ENCODE measurements at places on chromosomes 3 and 15.

GRCh38 chr3:133825969-133826727 lies 20.5 kb downstream of the SRPRB start:
- DNase-seq, result no peak

GRCh38 chr15:41698779-41699178 lies 38.6 kb downstream of the MGA start:
- no peak for DNase-seq

GRCh38 chr3:98574132-98574531 lies 19.3 kb downstream of the CPOX start:
- no peak for DNase-seq

- no peak for DNase-seq
Observed at GRCh38 chr3:42269647-42270046, 3.7 kb upstream of the CCK start.

- DNase-seq, result no peak
Observed at GRCh38 chr3:104631254-104631653, 735.5 kb upstream of the ALCAM start.

- DNase-seq, result no peak
Observed at GRCh38 chr15:69815793-69816192, 281.9 kb downstream of the TLE3 start.

DNA sequence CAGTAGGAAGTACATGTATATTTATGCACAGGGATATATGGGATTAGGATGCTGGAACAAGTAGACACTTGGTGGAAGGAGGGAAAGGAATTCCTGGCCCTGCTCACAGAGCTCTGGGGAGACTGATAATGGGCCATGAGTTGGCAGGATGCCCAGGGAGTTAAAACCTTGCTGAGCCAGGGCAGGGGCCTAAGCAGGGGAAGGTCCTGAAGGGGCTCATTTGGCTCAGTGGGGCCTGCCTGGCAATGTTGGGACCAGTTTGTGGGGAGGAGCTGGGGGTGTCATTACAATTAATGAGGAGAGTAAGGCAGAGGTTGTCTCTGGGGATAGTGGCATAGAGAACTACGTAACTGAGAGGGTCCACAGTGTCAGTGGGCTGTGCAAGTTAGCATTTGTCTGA lies 124.2 kb upstream of the ADPGK start:
- peak; percentile 42 for DNase-seq

- peak; percentile 6 for DNase-seq
Observed at GRCh38 chr3:21642433-21642832, 108.6 kb downstream of the ZNF385D start.

GRCh38 chr15:57224664-57225063 lies 151.6 kb upstream of the CGNL1 start:
- DNase-seq, result peak; percentile 35

DNA sequence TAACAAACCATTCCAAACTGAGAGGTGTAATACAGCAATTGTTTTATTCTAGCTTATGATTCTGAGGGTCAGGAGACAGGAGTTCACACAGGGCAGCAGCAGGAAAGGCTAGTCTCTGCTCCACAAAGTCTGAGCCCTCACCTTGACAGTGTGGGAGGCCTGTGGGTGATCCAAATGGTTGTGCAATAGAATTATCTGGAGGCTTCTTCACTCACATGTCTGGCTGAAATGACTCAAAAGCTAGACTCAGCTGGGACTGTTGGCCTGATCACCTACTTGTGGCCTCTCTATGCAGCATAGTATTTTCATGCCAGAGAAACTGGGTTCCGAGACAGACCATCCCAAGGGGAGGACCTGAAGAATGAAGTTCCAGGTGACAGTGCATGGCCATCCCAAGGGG lies 233.9 kb upstream of the UBE2E2 start:
- DNase-seq, result no peak

GRCh38 chr15:98169551-98169950 lies 209.0 kb downstream of the ARRDC4 start:
- DNase-seq, result no peak

GRCh38 chr15:31338879-31339557 lies 12.4 kb downstream of the KLF13 start:
- DNase-seq, result peak; percentile 81

GRCh38 chr3:172536993-172537419 lies 13.8 kb upstream of the TNFSF10 start:
- DNase-seq, result no peak

DNA sequence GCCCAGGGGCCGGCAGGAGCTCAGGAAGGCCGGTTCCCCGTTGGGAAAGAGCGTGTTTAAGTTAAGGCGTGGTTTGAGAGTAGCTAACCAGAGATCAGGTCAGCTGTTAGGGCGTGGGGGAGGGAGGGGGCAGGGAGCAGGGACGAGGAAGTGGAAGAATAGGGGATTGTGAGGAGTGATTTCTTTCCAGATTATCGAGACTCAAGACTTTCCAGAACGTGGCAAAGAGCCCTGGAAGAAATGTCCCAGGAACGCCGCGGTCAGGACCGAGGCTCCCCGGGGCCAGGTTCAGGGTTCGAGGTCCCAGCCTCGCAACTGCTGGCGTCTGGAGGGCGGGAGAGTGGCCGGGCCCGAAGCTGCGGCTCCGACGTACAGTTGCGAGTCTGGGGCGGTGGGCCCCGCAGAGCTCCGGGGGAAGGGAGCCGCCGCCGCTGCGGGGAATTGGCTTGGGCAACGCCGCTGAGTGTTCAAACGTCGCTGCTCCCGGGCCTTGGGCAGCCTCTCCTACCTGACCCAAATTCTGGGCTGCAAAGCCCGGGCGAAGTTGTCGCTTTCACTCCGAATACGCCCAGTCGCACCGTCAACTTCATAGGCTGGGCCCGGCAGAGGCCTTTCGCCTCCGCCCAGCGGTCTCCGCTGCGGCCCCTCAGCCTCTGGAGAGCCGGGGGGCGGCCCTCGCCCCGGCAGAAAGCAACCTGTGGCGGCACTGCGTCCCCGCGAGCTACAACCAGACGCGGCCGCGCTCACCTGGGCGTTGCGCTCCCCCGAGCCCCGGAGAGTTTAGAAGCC lies 9.5 kb downstream of the ISL2 start:
- no peak for DNase-seq

DNA sequence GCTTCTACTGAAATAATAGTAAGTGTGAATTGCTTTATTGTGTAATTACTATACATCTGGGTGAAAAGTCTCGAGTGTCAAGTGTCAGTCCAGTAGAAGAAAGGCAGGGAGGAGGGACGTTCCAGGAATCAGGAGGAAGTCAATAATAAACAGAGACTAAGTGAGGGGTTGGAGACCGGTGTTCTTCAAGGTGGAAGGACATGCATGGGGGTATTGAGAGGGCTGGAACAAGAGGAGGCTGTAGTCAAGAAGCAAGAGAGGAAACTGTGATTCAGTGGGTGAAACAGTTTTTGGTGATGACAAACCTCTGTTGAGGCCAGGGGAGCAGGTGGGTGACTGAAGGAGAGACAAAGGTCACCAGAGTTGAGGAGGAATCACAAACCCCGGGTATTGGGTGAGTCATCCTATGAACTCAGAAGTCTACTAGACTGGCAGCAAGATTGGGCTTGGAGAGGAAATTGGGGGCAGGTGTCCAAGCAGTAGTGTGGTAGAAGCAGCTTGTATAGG lies 11.6 kb upstream of the SCAMP5 start:
- no peak for DNase-seq

GRCh38 chr3:13767030-13767429 lies 112.8 kb downstream of the WNT7A start:
- no peak for DNase-seq

DNA sequence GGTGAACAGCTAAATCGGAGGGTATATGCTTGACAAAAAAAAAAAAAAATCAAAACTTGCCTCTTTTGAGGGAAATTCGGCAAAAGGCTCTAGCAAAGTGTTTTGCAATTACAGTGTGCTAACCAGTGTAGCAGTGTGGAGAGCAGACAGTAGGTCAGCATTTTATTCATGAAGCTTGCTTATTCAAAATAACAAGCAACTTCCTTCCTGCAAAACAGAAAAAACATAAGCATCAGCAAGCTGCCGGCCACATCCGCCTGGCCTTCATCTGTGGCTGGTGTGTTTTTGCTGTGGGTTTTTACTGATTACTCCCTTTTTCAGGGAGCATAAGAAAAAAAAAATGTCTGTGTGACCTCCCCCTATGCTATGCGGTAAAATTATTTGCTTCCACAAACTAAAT lies 434.1 kb downstream of the OCA2 start:
- no peak for DNase-seq

DNA sequence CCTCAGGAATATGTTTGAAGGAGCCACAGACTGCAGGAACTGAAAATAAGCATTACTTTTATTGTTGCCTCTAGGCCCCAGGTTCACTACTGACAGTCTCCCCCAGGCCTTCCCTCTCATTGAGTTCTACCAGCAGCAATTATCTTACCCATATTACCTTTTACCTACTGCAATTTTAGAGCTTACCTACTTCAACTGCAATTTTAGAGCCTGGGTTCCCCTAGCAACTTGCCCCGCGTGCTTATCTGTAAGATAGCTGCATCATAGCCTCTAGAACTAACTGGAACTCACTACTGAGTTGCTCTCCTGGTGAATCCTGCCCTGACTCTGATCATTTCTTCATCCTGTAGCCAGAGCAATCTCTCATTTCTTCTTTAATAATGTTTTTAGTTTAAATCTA lies 29.2 kb upstream of the WWTR1 start:
- no peak for DNase-seq

GRCh38 chr3:163785693-163786092 lies 1292.6 kb downstream of the SI start:
- DNase-seq, result peak; percentile 19

DNA sequence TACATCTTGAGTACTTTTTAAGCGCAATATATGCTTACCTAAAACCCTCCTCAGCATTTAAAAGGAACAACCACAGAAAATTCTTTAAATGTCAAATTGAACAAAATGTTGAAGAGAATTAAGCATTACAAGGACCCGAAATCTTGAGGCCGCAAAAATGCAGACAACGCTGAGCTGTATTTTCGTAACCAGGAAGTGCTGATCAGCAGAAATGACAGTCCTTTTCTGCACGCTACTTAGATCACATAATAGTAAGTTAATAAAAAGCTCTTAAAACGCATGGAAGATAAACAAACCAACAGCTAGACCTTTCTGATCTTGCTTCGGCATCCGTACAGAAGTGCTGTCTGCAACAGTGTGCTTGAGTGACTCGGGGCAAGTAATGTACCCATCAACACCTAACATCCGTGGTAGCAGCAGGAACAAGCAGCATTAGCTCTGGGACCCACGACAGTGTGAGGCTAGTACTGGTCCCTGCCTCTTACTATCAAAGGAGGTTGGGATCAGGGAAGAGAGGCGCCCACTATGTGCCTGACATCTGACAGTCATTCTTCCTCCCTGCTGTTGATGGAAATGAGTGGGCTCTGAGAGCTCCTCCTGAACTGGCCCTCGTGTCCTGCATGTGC lies 1.8 kb upstream of the SSUH2 start:
- DNase-seq, result no peak

GRCh38 chr15:77084436-77084835 lies 13.5 kb upstream of the TSPAN3 start:
- DNase-seq, result no peak

- no peak for DNase-seq
Observed at GRCh38 chr15:59443341-59444072, 5.5 kb downstream of the FAM81A start.

- DNase-seq, result no peak
Observed at GRCh38 chr15:27238209-27238608, 267.2 kb downstream of the GABRG3 start.

GRCh38 chr3:58383476-58383875 lies 50.2 kb downstream of the PDHB start:
- peak; percentile 54 for DNase-seq

DNA sequence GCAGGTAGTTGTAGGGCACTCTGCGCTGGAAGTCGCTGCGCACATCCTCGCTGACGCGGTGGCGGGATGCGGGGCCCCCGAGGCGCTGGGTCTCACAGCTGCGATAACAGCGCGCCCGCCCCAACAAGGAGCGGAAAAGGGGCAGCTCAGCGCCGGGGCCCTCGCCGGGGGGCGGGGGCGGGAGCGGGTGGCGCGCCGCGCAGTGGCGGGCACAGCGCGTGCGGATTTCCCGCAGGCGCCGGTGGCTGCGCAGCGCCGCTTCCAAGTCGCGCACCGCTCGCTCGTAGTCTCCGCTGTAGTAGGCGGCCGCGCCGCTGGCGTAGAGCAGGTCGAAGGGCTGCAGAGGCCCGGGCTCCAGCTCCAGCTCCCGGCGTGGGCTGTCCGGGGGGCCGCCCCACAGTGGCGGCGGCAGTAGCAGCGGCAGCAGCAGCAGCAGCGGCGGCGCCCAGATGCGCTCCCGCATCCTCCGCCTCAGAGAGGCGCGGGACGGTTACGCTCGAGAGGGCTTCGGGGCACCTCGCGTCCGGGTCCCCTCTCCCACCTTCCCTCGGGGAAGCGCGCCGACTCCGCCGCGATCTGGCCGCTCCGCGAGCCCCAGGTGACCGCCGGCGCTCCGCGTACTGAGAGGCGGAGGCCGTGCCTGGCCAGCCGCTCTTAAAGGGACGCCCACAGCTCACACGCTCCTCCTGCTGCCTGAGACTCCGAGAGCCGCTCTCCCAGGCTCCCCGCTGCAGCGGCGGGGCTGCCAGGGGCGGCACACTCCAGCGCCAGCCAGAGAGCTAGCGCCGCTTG lies at the start of gene P3H2:
Gene P3H2, minus strand, starts transcription at position 629 of the 792 bp plus-strand sequence. Its CDS starts 166 bp downstream, at position 463.
- peak; percentile 95 for DNase-seq

- peak; percentile 93 for DNase-seq
Observed at GRCh38 chr15:47293466-47294162, 423.7 kb upstream of the SEMA6D start.

GRCh38 chr3:194867270-194867983 lies 181.7 kb downstream of the FAM43A start:
- peak; percentile 6 for DNase-seq

- DNase-seq, result no peak
Observed at GRCh38 chr3:64743156-64743886, 55.5 kb upstream of the ADAMTS9 start.

DNA sequence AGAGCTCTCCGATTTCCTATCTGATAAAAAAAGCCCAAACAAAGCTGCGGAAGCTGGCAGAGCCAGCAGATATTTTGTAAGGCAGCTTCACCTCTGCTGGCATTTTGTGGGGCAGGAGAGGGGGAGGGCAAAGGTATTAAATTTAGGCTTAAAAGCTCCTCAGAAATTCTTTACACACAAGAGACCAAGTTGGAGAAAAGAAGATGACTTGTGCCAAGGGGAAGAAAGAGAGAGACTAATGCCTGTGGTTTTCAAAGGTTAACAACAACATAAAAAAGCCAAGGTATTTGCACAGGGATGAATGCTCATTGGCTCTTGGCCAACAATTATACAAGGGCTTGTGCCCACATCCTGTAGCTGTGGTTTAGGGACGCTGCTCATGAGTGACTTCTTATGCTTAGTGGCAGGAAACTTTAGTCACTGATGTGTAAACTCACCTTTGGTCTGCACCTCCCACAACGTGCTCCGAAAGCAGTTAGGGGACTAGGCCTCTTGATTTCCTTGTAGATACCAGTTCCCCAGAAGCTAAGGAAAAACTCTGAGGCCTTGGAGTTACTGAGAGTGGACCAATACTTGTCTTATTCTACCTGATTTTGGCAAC lies 152.9 kb downstream of the TPRG1 start:
- DNase-seq, result peak; percentile 83

Measured in mesenchymal stem cell (in vitro differentiated cells and primary cell).